NCI-H2171 (cell line): ENCODE measurements at places on chromosomes 7 and 10.

DNA sequence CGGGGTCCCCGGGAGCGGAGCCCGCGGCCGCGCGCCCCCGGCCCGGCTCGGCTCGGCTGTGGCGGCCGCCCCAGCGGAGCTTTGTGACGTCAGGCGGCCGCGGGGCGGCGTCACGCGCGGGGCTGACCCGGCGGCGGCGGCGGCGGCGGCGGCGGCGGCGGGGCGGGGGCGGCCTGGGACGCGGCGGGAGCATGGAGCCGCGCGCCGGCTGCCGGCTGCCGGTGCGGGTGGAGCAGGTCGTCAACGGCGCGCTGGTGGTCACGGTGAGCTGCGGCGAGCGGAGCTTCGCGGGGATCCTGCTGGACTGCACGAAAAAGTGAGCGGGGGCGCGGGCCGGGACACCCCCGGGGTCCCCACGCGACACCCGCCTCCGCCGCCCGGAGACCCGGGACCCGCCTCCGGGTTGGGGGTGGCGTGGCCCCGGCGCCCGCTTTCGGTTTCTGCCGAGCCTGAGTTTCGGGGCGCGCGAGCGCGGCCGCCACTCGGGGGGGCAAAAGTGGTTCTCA is at the start of gene PWWP2B:
Gene PWWP2B, plus strand, starts transcription at position 165 of the 506 bp plus-strand sequence. Its CDS starts 27 bp downstream, at position 192.
- no peak for DNase-seq

DNA sequence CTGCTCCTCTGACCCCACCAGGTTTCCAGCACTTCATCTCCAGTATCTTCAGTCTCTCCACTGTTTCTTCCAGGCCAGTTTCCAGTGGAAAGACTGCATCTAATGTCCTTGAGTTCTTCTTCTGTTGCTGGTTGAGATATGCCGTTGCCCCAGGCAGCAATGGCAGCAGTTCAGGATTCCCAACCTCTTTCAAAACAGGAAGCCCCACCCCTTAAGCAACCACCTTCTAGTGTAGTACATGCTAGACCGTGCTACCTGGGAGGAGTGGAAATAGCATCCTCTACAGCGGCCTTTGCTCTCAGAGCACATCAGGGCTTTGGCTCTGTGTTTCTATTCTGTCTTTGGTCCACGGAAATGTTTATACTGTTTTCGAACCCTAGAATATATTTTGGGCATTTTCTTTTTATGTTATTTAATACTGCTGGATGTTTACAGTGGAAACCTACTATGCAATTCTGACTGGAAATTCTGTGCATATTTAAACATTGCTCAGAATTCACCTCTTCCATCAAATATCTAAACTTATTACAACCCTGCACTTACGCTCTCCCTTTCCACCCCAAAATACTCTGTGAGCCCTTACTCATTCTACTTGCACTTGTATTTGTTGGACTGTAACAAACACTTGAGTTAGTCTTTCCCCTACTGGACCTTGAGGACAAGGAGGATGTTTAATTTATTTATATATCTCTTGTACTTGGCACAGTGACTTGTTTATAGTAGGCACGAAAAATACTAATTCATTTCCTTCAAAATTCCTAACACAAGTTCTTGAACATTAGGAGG is 8.5 kb upstream of the BPGM start:
- no peak for DNase-seq

DNA sequence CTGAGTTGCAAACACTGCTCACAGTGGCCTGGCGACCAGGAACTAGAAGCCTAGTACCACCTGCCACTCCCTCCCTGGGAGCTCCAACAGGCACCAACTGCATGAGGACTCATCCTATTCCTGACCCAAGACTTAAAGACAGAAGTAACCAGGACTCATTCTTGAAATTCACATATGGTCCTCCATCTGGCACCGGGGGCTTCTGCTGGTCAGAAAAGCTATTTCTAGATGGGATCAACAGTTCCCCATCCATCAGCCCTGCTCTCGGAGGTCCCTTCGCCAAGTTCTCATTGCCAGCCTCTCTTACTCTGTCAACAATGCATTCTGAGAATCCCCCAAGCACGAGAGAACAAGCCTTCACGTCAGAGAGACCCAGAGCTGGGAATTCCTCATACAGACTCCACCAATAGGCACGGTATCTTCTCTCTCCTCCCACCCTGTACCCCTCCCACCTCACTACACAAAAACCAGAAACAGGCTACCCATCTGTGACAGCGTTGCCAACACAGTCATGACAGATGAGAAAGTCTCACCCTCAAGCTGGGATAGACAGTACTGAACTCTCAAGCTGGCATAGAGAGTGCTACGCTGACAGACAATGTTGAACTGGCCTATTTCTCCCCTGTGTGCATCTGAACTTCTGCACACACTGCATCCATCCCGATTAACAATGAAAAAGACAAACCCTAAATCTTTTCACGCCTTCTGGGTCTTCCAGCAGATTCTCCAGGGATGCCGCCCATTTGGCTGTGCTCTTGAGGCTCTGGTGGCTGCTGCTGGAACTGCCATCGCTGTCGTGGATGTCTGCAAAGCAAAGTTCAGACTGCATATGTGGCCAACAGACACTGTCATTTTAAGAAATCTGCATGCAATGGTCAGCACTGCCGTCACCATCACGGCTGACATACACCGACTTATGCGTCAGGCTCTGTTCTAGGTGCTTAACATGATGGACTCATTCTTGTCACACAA is 15.6 kb downstream of the RGS10 start:
- no peak for DNase-seq

DNA sequence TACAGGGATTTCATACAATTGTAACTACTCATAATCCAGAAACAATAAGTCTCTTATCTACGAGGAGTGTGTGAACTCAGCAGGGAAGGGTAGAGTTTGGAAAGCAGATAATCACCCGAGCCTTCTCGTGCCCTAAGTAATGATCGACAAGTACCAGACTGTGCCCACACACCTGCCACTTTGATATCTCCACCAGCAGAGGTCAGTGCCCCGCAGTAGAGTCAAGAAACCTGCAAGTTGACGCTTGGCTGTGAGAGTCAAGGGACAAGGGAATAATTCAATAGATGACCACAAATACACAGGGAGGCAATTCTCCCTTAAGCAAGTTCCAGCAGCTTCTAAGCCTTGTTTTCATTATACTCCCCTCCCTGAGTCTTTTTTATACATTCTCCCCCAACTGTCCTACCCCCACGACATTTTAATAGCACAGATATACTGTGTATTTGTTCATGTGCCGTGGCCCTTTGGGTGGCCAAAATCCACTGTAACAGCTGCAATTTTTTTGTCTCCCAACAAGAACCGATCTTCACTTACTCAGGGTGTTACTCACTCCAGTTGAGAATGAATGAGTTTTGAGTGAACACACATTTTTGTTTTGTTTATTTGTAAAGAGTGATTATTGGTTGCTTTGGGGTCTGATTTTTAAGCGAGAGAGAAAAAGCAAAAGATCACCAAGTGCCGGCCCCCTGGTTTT is 106.9 kb upstream of the RHEB start:
- DNase-seq: no peak

- no peak for DNase-seq
Measured at GRCh38 chr10:6564367-6564766, 15.7 kb downstream of the PRKCQ start.

GRCh38 chr10:100201549-100201948 is 15.7 kb upstream of the ERLIN1 start:
- no peak for DNase-seq

DNA sequence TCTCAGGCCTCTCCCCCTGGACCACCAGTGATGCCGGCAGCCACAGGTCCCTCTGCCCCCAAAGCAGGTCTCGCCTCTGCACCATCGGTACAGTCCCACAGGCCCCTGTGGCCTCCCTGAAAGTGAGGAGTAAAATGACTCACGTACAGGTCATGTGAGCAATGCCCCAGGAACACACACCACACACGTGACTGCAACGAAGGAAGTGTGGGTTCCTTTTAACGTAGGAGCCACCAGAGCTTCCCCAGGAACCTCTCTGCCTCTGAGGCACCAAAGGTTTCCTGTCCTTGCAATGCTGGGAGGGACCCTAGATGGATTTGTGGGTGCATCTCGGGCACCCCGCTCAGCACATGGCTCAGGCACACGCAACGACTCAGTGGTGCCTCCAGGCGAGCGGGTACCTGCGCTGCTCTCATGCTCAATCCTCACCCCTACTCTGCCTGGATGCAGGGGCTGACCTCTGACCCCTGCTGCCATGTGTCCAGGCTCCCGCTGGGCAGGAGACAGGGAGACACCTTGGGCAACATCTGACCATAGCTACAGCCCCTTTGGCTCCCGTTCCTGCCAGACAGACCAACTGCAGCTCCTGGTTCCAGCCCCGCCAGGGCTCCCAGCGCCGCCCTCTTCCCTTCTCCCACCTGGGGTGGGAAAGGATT is 120.7 kb downstream of the PRKAG2 start:
- no peak for DNase-seq

DNA sequence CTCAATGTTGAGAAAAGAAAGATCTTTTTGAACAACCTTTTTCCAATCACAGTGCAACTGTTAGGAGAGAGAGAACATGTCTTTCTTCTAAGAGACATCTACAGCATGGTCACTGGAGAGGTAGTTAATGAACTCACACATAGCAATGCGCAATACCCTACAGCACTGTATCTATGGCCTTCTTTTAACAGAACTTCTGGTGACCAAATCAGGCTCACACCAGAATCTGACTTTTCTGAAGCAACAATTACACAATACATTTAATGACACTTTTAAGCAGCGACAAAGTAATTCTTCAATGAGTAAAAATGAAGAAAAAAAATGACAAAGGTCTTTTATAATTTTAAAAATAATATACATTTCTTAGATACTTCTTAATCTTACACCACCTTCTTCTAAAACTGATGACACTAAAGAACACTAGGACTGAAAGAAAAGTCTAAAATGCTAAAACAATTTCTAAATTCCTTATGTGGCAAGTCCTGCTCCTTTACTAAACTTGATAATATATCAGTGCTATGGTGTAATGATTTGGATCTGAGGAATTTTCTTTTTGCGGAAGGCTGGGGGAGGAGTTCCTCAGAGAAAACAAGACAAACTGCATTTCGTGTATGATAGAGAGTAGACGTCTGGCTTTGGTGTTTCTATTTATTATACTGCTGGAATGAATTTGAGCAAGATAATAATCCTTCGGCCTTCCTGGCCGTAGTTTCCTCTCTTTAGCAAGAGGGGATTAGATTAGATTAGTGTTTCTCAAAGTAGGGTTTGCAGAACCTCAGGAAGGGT is 166.3 kb downstream of the ZNF438 start:
- no peak for DNase-seq

DNA sequence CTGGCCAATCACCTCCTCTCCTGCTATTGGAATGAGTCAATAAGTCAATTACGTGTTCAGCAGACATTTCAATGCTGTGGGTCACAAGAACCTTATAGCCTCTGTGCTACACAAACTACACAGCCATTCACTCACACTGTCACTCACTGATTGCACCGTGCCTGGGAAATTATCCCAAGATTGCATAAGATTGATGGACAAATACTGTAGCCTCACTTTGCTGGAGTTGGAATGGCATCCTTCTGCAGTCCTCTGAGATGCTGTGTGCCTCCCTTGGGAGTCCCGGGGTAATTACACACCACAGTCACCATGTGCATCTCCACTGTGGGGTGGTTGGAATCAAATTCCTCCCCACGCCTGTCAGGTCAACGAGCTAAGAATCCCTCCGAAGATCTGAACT is 358.7 kb upstream of the MGMT start:
- no peak for DNase-seq
